Calu3 (cell line): ENCODE measurements at places on chromosomes 3 and 15.

GRCh38 chr15:69553686-69554085, 101.1 kb downstream of the RPLP1 start:
- DNase-seq: no peak

DNA sequence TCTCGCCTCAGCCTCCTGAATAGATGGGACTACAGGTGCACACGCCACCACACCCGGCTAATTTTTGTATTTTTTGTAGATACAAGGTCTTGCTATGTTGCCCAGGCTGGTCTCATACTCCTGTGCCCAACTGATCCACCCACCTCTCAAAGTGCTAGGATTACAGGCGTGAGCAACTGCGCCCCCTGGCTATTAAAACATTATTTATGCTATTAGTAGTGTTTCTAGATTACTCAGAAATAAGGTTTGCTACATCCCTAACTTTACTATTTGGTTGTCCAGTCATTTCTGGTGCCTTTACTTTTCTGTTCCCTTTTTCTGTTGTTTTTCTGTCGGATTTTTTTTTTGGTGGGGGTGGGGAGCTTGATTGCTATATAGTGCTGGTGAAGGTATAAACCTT, 393.6 kb upstream of the TPM1 start:
- peak; percentile 41 for DNase-seq

- DNase-seq: no peak
These were observed 101.1 kb downstream of the RYR3 start for GRCh38 chr15:33411596-33412540.

DNA sequence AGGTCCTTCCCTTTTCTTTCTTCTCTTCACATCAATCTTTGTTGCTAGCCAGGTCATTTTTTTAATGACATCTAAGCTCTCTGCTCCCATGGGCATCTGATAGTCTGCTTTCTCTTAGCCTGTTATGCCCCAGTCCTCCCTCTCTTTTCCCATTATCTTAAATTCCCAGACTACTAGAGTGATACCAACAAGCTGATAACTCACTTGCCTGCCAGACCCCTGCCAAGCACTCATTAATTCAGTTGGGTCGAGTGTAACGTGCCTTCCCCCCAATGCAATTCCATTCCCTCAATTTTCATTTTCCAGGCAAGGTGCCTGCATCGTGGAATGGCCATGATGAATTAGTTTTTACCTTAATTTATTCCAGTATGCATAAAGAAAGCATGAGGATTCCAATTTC, 450.8 kb upstream of the ADAMTS9 start:
- DNase-seq: no peak

- DNase-seq: no peak
These were observed 55.7 kb upstream of the NR2E3 start for GRCh38 chr15:71754660-71755059.

- DNase-seq: no peak
These were observed 323.6 kb downstream of the GABRB3 start for GRCh38 chr15:26449291-26449690.

GRCh38 chr15:81184188-81184587, 12.5 kb upstream of the IL16 start:
- DNase-seq: no peak

DNA sequence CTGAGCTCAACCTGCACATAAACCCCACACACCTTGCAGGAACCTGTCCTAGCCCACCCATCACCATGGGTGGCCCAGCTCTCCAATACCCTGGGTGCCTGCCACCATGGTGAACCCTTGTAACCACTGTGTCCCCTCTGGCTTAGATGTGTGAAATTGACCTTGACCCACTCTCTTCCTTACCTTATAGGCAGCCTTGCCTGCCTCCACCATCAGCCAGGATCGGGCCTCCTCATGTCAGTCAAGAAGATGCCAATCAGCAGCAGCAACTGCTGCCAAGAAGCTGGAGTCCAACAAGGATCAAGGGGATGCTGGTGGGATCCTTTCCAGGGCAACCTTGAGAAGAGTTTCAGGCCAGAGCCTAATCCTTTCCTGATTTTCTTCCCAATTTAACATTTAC, 8.8 kb upstream of the CYP11A1 start:
- DNase-seq: no peak

DNA sequence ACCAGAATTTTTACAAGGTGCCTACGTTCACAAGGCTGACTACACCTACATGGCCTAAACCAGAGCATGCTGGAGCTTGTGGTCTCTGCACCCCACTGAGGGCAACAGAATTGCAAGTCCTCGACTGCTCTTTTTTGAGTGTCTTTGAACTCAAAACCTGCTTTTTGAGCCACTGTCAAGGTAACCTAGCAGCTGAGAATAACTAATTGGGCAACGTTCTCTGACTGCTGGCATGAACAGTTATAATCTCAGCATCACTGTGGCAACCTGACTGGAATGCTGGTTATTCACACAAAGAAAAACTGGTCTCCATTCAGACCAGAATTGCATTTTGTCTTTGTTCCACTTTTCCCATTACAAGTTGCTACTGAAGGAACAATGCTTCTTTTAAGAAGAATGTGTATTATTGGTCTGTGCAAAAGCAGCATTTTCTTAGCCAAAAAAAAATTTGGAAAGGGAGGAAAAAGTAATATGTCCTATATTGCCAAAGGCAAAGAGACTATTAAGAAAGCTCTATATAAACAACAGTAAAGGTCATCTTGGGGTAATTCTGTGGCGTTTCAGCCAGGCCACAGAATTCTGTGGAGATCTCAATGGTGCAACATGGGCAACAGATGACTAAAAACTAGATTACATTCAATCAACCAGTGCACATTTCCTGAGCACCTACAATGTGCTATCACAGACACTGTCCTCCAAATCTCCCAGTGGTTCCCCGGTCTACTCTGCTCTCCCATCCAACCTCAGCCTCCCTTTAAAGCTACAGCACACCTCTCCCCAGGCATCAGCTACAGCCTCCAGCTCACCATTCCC, 76.8 kb downstream of the TNIK start:
- DNase-seq: no peak

GRCh38 chr15:81386947-81387346, 12.9 kb upstream of the TMC3 start:
- DNase-seq: no peak

DNA sequence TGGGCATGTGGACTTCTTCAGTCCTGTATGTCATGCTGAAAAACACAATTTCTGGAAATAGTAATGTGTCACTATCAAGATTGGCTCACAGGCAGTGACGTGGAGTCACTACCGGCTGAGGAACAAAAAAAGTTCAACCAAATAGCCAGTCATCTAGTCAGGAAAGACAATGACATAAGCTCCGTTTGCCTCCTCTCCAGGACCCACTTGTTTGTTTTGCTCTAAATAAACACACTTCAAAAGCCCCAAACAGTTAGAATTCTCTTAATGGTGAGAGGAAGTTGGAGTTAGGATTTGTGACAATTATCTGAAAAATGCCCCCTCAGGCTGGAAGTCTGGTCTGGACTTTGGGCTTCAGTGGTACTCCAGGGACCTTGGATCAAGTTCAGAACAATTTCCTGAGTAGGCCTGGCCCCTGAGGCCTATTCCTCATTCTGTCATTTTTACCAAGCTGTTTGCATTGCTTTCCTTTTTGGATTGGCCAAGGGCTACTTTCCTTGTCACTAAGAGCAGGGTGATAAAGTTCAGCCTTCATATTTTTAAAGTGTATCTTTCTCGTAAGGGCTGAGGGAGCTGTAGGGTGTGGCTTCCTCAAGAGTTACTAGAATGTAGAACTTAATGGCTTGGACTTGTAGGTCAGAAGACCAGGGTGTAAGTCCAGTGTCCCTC, 98.9 kb downstream of the EOMES start:
- DNase-seq: no peak

DNA sequence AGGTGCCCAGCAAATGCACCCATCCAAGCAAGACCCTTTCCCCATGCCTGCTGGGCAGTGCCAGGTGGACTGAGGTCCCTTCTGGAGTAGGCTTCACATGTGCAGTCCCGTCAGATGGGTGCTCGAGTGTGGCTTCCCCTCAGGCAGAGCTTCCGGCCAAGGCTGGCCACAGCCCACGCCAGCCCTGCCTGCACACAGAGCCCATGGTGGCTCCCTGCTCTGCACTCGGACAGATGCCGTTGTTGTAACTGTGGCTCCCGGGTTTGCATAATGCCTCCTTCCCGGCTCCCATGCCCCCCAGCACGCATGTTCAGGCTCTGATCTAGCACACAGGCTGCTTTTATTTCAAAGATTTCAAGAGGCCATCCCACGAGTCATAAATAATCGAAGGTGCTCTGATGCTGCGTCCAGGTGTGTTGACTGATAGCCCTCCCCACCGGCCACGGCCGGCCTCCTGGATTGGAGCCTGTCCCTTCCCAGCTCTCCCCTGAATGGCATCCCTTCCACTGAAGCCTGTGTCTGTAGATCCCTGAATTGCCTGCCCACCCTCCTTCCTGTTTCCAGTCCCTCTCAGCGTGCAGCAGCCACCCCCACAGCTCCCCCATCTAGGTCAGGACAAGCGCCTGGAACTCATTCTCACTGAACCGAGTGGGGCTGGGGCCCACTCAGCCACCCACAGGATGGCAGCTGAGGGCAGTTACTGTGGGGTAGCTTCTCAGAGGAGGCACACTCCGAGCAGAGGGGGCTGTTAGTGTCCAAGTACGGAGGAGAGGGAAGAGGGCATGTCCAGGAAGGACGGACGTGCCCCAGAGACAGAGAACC, 100.0 kb upstream of the LINGO1 start:
- no peak for DNase-seq

- no peak for DNase-seq
These were observed 29.8 kb downstream of the DUOX2 start for GRCh38 chr15:45084163-45084562.

DNA sequence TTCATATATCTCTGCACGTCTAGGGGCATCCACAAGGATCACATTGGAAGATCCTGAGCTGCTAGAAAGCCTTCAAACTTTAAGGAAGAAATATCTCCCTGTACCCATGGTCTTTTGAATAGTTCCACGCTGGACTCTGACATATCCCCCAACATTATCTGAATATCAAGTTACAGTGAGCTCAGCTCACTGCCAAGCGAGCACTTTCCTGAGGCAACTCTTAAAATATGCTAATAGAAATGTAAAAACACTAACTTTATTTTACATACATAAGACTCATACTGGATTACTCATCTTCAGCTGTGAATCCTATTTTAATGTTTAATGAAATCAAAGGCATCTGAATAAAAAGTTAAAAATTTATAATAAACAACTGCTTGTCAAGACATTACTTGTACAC, 420.2 kb upstream of the CCDC54 start:
- DNase-seq: no peak

- DNase-seq: no peak
These were observed 27.3 kb upstream of the TRAK1 start for GRCh38 chr3:42063888-42064287.

DNA sequence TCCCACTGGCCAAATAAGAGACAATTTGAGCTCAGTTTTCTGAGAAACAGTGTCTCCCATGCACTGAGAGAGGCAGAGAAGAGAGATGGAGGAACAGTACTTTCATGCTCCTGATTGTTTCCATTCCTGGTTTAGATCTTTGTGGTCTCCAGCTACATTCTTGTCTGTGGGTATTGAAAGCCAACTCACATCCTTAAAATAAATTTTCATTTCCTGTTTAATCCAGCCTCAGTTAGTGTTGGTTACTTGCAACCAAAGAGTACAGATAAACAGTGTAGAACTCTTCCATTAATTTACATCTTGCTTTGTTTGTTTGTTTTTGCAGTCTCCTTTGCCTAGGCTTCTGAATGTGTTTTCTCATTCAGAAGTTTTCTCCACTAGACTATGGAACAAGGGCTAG, 123.7 kb upstream of the CLSTN2 start:
- no peak for DNase-seq

DNA sequence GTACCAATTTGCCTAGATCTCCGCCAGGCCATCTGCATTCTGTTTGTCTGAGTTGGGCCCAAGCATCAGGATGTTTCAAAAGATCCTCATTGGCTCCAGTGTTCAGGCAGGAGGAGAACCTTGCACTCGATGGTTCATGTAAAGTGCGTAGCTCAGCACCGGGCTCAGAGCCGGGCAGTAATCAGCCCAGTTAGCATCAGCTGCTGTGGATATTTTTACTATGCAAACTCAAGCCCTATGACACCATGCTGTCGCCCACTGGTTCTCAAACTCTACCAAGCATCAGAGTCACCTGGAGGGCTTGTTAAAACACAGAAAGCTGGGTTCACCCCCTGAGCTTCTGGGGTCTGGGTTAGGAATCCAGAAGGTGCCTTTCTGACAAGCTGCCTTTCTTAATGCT, 310.8 kb downstream of the SHQ1 start:
- no peak for DNase-seq

DNA sequence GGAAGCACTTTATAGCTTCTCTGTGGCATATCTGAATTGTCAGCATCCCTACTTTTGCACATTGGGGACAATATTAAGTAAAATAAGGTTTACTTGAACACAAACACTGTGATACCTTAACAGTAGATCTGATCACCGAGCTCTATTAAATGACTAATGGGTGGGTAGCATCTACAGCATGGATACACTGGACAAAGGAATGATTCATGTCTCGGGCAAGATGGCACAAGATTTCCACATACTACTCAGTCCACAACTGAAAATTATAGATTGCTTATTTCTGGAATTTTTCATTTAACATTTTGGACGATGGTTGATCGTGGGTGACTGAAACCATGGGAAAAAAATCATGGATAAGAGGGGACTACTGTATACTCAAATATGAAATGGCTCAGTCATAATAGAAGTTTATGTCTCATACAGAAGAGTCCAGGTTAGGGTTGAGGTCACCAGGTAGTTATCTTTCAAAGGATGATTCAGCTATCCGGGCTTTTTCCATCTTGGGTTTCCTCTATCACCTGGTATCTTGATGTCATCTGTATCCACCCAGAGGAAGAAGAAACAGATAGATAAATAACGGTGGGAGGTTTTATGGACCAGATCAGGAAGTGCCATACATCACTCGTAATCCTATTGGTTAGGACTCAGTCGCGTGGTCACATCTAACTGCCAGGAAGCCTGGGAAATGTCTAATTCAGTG, 320.0 kb upstream of the RARB start:
- DNase-seq: no peak
